Foreskin fibroblast (primary cell): ENCODE measurements at places on chromosomes 1 and 21.

DNA sequence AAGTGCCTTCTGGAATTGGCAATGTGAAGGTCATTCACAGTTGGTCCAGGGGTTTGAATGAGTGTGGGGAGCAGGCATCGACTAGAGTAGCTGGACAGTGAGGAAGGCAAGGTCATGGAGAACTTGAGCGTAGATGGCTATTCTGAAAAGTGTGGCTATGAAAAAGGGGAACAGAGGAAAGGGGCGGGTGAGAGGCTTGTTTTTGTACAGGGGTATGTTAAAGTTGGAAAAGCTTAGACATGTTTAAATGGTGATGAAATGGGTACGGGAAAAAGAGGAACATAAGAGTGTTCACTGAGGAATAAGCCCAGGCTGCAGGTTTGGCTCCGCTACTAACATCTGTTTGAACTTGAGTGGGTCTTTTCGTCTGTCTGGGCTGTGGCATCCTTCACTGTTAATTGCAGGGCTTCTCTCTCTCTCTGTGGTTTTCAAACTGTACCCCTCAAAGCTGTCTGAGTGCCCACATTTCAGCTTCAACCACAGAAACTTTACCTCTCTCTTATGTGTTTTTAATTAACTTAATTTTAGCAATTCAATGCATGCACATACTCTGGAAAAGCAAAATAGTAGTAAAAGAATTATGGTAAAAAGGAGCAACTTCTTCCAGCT, 70.8 kb upstream of the COA6 start:
- no peak for DNase-seq

DNA sequence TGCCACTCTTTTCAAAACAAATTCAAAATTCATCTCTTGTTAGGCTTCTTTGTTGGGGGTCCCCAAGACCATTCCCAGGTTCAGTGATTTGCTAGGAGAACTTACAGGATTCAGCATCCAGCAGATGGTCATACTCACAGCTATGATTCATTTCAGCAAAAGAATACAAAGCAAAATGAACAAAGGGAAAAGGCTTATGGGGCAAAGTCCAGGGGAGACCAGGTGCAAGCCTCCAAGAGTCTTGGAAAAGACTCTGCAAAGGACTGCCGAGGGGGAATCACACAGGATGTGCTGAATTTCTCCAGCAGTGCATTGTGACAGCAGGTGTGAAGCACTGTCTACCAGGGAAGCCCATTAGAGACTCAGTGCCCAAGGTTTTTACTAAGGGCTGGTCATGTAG, 7.3 kb downstream of the TRAF5 start:
- DNase-seq = no peak

GRCh38 chr21:42760361-42760950, 107.0 kb downstream of the PDE9A start:
- no peak for DNase-seq

DNA sequence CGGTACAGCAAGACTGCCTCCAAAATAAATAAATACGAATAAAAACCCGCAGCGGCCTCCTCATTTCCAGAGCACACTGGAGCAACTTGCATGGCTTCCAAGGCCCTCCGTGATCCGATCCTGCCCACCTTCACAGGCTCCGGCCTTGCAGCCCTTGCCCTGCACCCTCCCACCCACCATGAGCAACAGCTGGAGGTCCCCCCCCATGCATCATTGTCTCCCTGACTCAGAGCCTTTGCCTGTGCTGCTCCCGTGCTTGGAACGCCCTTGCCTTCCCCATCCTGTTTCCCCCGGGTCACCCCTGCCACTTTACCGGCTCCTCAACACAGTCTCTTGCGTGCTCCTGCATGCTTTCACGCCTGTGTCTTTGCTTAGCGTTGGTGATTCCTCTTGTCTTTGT, 71.0 kb upstream of the ANGPTL1 start:
- DNase-seq = no peak

DNA sequence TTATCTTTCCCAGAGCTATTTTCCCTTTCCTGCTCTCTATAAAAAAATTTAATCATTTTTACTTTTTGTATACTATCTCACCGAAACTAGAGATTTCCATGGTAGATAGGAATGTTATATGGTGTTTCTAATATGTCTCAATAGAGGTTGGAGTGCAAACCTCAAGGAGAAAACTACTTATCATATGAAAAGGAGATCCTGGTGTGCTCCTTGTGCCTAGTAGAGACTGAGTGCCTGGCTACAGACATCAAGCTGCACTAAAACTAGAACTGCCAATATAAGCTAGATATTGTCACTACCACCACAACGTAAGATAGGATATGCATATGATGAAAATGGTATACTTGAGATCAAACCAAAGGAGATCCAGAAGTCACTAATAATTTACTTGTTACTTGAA, 67.0 kb downstream of the RGS18 start:
- no peak for DNase-seq

DNA sequence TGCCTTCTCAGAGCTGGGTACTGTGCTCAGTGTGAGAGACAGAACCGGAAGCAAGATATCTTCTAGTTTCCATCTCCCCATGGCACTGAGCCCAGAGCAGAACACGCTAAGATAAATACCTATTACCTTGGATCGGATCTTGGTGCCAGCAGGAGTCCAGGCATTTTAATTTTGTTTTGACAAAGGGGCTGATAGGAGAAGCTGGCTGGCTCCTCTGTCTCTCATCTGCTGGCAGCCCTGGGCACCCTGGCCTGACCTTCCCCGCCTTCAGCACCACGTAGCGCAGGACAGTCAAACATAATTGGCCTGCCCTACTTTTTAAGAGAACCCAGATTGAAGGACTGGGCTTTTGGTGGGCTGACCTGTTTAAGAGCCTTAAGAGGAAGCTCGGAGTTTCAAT, 160.7 kb upstream of the KLHDC7A start:
- DNase-seq = no peak

- peak; percentile 18 for DNase-seq
These were observed 49.4 kb upstream of the BOLA1 start for GRCh38 chr1:149849947-149850360.

DNA sequence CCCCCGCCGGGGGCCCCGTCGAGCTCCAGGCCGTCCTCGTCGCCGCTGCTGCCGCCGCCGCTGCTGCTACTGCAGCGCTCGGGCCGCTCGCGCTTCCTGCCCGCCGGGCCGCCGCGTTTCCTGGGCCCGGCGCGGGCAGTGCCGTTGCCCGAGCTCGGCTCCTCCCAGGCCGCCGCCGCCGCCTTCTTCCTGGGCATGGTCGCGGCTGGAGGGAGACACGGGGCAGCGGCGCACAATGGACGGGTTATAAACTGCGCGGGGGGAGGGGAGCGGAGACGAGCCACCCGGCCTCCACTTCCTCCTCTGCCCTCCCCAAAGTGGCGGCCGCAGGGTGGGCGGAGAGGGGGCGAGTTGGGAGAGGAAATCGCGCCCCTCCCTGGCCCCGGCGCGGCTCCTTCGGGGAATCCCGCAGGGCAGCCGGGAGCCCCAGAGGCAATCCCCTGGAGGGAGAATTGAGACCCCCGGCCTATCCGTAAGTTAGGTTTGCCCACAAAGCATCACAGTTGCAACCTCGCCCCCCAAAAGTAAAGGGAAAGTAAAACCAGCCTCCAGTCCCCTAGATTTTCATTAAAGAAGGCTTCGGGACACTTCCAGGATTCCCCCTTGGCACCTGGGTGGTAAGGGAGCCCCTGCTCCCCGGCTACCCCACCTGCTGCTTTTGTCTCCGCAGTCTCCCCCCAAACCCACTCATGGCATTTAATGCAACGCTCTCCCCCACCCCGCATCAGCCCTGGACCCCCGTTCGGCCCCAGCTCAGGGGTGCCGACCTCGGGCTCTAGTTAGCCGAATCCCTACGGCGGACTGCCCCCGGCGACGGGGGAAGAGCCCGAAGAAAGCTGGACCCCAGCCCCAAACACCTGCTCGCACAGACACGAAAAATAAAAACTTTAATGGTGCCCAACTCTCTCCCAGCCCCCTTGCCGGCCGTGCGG, 893 bp downstream of the RCC2 start:
- peak; percentile 80 for DNase-seq

DNA sequence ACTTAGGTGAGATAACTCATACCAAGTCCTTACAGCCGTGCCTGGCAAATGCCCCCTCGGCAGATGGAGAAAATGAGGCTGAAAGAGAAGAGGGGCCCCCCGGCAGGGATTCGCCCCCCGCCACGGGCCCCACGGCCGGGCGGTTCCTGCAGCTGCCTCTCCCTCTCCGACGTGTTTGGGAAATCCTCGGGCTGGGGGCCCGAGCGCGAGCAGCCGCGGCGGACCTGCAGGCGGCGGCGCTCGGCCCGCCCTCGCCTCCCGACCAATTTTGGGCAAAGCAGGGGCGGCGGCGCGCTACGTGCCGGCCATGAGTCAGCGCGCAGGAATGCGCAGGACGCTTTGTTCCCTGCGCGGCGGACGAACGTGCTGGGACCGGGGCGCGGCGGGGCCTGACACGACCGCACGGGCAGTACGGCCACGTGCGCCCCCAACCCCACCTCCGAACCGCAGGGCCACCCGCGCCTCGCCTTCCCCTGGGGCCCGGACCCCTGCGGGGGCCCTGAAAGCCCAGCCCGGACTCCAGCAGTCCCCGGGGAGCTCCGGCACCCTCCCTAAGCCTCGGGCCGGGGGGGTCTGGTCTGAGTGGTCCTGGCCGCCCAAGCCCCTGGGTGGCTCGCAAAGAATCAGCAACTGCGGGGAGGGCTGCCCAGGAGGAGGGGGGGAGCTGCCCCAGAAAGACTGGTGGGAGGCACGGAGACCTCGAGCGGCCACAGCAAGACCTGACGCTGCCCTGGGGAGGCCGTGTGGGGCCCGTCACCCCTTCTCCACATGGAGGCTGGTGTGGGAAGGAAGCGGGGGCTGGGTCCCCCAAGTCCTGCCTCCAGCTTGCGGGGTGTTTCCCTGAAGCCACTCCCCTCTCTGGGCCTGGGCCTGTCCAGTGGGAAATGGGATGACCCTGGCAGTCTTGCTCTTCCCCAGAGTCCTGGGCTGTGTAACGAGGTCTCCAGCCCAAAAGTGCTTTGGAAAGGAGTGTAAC, 11.9 kb upstream of the EDN2 start:
- DNase-seq = peak; percentile 89
